ENCODE measurements at places on chromosomes 6 and 20.

- no peak for DNase-seq
These were observed 5.5 kb upstream of the TFAP2D start for GRCh38 chr6:50707652-50708300.

DNA sequence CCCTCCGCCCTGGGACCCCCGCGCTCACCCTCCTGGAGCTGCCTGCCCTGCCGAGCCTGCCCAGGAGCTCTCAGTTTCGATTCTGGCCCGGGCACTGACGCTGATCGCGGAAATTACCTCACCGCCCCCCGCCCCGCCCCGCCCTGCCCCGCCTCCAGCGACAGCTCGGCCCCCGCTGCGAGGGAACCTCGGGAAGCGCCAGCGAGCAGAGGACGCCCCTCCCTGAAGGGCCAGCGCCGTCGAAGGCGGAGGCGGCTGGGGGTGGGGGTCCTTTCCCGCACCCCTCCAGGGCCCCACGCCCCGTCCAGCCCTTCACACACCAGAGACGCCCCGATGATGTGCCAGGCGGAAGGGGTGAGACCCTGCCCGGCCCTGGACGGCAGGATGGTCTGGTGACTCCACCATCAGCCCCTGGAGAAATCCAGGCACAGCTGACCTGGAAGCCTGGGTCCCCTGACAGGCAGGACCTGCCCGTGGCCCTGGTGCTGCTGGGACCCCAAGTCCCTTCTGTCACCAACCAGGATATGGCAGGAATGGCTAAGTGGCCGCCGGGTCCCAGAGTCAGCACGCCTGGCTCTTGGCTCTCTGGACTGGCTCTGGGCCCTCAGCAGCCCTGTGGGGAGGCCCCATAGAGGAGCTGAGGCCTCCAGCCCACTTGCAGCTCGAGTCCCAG lies at the start of gene HELZ2:
HELZ2 (minus strand) TSS at position 84 of the 673 bp plus-strand sequence. CDS start 1,854 bp downstream, outside the sequence.
- peak; percentile 75 for DNase-seq

DNA sequence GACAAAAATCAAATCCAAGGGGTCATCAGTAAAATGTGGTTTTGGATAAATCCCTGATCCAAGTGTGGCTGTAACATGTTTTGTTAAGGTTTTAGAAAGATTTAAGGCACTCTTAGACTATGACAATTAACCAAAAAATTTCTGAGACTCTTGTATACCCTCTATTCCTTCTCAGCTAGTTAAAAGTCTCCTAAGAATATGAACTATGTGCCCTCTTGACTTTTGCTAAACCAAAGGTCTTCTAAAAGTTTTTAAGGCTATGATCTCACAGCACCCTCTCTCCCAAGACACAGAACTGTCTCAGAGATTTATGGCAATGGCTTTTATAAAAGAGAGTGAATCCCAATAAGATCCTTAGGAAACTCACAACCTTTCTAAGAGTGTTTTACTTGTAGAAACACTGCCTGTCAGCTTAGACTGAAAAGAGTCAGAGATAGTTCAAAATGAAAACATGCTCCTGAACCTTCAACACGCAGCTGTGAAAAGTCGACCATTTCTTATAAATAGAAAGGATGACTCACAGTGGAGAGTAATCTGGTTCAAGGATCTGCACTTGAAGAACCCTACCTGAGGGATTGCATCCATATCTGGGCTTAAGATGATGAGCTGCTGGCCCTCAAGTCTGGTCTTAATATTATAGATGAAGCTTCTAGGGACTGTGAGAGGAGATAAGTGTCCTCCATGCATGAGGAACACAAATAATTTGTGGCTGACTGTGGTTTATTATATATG lies 388.4 kb upstream of the GJE1 start:
- DNase-seq, result no peak

GRCh38 chr6:157034436-157035230 lies 257.5 kb downstream of the ARID1B start:
- no peak for DNase-seq
